Stimulated activated CD4-positive, alpha-beta T cell treated with anti-CD3 and anti-CD28 coated beads, Interleukin-1b, Interleukin-23, amount 100 ng/mL, for 1 hour (primary cell): ENCODE measurements at places on chromosomes 7 and 10.

DNA sequence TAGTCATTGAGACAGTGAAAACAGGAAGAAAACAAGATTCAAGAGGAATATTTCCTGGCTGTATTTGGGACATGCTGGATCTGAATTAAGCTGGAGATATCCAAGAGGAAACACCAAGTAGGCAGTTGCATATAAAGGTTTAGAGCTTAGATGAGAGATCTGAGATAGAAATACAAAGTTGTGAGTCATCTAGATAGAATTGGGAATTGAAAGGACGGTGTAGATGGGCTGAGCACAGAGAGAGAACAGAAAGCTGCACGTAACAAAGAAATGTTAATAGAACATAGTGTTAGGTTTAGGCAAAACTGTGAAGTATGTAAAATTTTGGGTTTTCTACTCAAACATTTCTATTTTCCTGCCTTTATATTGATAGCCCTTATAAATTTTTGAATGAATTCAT is 218.5 kb upstream of the TMEM196 start:
- DNase-seq, result no peak

GRCh38 chr7:100894860-100895700 is 608 bp downstream of the ACHE start:
- DNase-seq, result peak; percentile 47

- DNase-seq, result no peak
Observed at GRCh38 chr10:63760708-63761047, 239.5 kb downstream of the REEP3 start.

DNA sequence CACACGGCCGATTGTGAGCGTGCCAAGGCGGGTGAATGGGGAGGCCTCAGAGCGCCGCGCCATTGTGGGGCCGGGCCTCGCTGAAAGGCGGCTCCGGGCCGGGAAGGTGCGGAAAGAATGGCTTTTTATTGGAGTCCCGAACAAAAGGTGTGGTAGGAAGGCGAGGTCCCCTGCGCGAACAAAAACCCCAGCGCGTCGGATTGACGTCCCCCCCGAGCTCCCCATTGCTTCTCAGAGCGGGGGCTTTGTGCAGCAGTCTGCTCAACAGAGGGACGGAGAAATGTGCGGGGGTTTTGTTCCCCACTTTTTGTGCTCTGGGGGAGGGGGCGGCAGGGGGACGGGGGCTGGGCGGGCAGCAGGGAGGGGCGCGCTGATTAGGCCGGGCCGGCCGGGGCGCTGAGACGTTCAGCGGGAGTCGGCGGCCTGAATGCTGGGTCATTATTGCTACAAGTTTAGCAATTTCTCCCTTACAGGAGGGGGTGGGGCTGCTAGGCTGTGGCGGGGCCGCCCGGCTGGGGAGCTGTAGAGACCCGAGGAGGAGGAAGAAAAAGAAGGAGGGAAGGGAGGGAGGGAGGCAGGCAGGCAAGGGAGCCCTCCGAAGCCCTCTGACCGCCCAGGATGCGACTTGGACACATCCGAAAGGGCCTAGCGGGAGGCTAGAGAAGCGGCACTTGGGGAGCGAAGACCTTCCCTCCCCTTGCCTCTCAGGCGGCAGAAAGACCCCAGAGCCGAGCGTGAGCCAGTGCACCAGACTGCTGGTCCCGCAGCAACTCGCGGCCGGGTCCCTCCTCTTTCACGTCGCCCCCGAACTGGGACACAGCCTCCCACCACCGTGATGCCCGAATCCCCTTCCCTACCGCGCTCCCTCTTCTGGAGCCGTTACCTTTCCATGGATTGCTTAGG is 4.6 kb downstream of the NKX2-3 start:
- DNase-seq, result no peak

DNA sequence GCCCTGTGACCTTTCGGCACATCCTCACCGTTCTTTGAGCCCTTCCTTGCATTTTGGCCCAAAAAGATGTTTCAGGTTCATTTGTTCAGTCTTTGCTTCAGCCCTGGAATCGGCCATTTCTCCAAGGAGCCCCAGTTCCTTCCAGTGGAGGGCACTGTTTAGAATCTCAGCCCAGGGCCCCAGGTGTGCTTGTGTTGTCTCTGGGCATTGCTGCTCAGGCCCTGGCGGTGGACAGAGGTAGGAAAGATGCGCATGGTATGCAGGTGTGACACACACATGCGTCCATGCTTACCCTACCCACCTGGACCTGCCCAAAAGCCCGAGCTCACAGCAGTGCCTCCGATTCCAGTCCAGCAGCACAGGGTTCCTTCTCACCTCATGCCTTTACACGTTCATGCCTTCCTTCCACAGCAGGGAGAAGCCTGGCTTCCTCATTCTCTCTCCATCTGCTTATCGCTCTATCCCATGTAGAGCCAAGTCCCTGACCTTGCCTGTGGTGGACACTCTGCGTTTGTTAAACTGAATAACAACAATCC is 70.6 kb downstream of the LHPP start:
- DNase-seq, result no peak

- no peak for DNase-seq
Observed at GRCh38 chr7:47536661-47537611, 45.0 kb downstream of the TNS3 start.

DNA sequence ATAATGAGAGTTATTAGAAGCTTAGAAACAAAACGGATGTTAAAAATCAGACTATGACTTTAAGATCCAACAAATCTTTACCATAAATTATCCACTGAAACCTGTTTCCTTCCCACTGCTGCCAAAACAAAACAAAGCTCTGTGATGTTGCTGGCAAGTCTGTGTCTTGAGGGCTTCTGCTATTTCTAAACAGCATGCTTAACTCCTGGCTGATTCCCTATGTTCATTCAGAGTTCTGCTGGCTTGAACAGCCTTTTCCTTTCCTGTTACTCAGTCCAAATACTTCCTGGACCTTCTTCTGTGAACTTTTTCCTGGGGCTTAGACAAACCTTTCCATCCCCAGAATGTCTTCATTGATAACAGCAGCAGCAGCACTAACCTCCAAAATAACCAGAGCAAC is 448.1 kb downstream of the SORCS1 start:
- DNase-seq, result no peak

DNA sequence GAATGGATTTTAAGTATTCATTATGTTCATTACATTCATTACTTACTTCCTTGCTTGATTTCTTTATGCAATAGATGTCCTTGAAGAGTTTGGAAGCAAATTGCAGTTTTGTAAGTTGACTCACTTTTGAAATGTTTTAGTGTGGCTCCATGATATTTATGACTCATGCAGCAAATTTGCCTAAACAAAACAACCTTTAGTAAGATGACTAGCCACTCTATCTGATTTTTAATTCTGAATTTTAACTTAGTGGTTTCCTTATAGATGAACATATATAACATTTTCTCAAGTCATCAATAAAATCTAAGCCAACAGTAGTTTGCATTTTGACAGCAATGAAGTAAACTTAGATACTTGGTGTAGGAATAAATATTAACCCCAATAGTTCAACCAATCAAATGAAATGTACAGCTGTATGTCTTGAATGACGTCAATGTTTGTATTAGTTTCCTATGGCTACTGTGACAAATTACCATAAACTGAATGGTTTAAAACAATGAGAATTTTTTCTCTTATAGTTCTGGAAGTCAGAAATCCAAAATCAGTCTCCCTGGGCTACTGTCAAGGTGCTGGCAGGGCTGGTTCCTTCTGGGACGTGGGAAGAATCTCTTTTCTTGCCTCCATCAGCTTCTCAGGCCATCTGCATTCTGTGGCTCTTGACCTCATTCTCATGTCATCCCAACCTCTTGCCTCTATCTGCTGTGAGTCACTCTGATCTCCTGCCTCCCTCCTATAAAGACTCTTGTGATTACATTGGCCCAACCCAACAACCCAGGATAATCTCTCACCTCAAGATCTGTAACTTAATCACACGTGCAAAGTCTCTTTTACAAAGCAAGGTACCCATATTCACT is 73.4 kb downstream of the AHR start:
- DNase-seq, result no peak

GRCh38 chr10:52571516-52572182 is 200.9 kb downstream of the MBL2 start:
- no peak for DNase-seq

GRCh38 chr7:77800158-77800557 is 1.6 kb downstream of the PHTF2 start:
- no peak for DNase-seq

GRCh38 chr10:11170993-11171851 is 153.6 kb downstream of the CELF2 start:
- no peak for DNase-seq

DNA sequence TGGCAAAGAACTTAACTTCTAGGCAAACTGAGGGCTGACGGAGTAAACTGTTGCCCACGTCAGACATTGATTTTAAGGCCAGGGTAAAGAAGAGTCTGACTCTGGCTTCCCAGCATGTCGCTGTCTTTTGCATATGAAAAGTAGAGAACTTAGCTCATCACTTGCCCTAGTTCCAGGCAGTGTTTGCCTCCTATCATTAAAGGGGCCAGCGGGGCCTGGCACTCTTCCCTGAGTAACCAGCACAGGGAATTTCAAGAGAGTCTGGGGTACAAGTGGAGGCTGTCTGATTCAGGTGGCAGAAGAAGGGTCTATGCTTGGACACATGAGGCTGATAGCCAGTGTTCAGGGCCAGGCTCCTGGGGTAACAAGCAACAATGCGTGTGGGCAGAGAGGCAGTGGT is 4.8 kb downstream of the DENND2A start:
- no peak for DNase-seq

GRCh38 chr7:144049491-144049890 is 743 bp downstream of the OR2A5 start:
- DNase-seq, result no peak

GRCh38 chr10:78264361-78264760 is 230.7 kb downstream of the RPS24 start:
- DNase-seq, result no peak

DNA sequence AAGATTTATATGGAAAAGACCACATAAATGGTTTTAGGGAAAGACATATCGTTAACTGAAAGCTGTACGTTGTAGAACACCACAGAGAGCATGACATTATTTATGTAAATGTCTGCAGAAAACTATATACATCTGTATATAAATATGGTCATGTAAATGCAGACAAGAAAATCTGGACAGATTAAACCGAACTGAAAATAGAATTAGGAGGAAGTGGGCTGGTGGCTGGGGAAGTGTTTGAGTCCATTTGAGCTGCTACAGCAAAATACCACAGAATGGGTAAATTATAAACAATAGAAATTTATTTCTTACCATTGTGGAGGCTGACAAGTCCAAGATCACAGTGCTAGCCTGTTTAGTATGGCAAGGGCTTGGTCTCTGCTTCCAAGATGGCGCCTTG is 56.3 kb upstream of the USP6NL start:
- DNase-seq, result no peak

GRCh38 chr10:7302392-7302906 is 108.4 kb downstream of the SFMBT2 start:
- DNase-seq, result no peak

DNA sequence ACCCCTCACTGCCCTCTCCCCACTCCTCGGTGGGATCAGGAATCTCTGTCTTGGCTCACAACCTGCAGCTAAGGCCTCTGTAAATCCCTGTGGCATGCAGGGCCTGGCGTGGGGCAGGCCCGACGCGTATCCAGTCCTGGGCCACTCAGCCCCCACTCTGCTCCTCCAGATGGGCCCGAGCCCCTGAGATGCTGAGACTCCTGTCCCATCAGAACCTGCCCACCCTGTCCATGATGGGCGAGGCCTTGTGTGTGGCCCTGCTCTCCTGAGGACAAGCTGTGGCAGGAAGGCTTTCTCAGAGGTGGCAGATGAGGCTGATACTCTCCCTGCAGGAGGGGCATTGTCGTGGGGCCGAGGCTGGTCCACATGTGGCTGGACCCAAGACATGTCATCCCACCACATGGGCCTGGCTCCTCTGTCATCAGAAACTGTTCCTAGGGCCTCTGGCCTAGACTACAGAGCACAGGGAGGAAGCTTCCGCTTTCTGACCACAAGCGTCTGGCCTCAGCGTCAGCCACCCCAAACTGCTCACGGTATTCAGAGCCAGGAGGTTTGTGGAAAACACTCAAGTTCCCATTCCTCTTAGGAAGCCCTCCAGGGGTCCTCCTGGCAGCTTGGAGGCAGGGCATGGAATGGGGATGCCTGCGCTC is 6.0 kb downstream of the ALOX5 start:
- no peak for DNase-seq

DNA sequence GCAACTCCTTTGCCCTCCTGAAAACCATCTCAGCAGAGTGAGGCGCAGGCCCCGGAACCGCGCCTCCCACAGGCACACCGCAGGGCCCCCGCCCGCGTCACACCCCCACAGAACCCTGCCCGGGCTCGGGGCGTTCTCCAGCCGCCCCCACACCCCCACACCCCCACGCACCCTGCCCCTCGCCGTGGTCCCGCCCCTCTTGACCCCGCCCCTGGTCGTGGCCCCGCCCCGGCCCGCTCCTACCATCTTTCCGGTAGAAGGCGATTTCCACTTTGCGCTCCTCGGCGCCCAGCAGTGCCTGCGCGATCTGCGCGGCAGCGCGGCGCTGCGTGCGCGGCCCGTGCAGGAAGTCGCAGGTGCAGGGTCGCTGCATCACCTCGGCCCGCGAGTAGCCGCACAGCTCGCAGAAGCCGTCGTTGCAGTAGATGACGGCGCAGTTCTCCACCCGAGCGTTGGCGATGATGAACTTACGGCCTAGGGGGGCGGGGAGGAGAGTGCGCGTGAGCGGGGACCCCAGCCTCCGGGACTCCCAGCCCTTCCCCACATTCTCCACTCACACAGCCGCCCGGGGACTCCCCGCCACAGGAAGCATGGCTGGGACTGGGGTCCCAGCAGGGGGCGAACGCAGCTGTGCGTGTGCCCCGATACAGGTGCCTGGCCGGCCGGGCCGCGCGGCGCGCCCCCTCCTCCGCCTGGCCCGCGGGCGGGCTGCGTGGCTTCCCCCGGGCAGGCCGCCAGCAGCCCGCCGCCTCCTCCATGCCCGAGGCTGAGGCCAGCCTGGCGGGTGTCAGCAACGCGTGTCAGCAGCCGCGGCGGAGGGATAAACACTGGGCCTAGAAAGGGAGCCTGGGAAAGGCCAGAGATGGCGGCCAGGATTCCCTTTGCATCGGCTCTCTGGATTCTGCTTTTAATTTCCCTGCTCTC is 3.4 kb downstream of the KCNH2 start:
- DNase-seq, result peak; percentile 63

GRCh38 chr10:89548673-89549072 is 13.3 kb upstream of the SLC16A12 start:
- DNase-seq, result no peak

DNA sequence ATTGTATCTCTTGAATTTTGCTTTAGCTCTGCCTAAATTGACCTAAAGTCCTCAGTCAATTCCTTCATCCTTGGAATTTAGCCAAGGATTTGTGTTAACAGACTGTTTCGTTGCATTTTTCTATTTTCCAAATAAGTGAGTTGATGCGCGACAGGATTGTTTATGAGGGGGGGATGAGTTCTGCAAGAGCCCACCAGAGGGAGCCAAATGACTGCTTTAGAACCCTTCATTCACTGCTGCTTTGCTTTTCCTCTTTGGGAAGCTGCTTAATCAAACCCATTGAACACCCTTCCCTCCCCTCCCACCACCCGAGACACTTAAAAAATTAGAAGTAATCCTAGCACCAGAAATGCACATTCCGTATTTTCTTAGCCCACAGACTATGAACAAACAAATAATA is 33.7 kb upstream of the PTF1A start:
- peak; percentile 9 for DNase-seq

GRCh38 chr7:125814100-125814499 is 884.5 kb upstream of the POT1 start:
- no peak for DNase-seq

GRCh38 chr7:28458732-28459131 is 46.4 kb downstream of the CREB5 start:
- DNase-seq, result no peak

- no peak for DNase-seq
Observed at GRCh38 chr10:62015994-62016393, 114.5 kb downstream of the ARID5B start.
